Chondrocyte (in vitro differentiated cells): ENCODE measurements at places on chromosomes 2 and 18. TPM values are rescaled to one million over a fixed set of nuclear protein-coding genes. Genes with fewer than 3 reads are reported as not detected.

- no peak overlapping the region for H3K27ac ChIP-seq
- H3K4me3 ChIP-seq: no peak overlapping the region
- H3K27me3 ChIP-seq: no peaks in the 10 kb centered on the region
- DNase-seq: no peak
- H3K4me1 ChIP-seq: peaks cover 8% of the 10 kb centered on the region
Measured at GRCh38 chr2:147003081-147003480, 841.7 kb upstream of the ACVR2A start.

DNA sequence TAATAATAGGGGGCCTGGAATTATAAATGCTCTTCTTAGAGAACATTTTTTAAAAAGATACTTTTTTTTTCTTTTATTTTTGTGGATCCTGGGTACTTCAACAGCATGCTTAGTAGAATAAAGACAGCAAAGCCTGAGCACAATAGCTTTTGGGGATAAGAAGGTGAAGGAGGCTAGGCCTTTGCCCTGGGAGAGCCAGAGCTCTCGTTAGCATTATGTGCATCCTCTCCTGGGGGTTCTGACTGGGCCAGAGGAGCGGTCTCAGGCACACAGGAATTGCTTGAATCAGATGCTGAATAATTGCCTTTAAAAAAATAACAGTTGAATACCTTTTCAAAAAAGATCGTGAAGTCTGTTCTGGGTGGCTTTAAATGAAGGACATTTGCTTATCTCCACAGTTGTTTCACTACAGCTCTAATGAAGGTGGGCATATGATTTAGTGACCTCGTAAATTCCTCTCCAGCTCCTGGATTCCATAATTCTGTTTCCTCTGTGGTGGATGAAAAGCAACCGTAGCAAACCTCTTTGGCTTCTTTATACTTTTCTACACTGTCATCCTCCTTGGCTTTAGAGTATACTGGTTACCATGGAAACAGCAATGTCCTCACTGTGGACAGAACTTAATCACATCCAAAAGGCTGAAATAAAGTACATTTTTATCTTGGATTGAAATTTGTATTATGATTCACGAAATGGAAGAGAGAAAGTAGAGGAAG is 133.8 kb downstream of the MAIP1 start:
- H3K27ac ChIP-seq: no peak overlapping the region
- no peak for DNase-seq
- H3K4me1 ChIP-seq: peaks cover 5% of the 10 kb centered on the region
- no peaks in the 10 kb centered on the region for H3K27me3 ChIP-seq
- no peaks in the 10 kb centered on the region for H3K36me3 ChIP-seq

- peaks cover 2% of the 10 kb centered on the region for H3K36me3 ChIP-seq
- peaks cover 26% of the 10 kb centered on the region for H3K4me1 ChIP-seq
- no peak overlapping the region for H3K4me3 ChIP-seq
- DNase-seq: no peak
- H3K27me3 ChIP-seq: no peaks in the 10 kb centered on the region
Measured at GRCh38 chr2:121605820-121606733, 43.2 kb downstream of the CLASP1 start.

- H3K36me3 ChIP-seq: no peaks in the 10 kb centered on the region
- H3K4me1 ChIP-seq: peaks cover 5% of the 10 kb centered on the region
- no peak overlapping the region for H3K27ac ChIP-seq
- H3K4me3 ChIP-seq: no peak overlapping the region
- no peak for DNase-seq
Measured at GRCh38 chr18:34352385-34353163, 127.9 kb upstream of the NOL4 start.

DNA sequence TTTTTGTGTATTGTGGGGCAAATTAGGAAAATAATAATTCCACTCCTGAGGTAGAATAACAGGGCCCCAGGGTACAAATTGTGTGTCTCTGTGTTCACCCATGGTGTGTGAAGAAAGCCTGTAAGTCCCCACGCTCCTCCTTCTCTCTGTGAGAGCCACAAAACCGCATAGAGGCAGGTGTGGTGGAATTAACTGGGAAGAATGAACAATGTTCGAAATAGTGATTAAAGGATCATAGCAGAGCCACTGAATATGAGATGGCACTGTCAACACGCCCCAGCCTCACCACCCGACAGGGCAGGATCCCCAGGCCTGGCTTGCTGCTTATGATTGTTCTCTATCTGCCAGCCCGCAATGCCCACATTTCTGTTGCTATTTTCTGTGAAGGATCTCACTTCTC is 14.1 kb downstream of the IL1RN start:
- no peak overlapping the region for H3K27ac ChIP-seq
- peaks cover 16% of the 10 kb centered on the region for H3K27me3 ChIP-seq
- peaks cover 4% of the 10 kb centered on the region for H3K4me1 ChIP-seq
- H3K4me3 ChIP-seq: no peak overlapping the region
- DNase-seq: no peak
- H3K36me3 ChIP-seq: peaks cover 4% of the 10 kb centered on the region

DNA sequence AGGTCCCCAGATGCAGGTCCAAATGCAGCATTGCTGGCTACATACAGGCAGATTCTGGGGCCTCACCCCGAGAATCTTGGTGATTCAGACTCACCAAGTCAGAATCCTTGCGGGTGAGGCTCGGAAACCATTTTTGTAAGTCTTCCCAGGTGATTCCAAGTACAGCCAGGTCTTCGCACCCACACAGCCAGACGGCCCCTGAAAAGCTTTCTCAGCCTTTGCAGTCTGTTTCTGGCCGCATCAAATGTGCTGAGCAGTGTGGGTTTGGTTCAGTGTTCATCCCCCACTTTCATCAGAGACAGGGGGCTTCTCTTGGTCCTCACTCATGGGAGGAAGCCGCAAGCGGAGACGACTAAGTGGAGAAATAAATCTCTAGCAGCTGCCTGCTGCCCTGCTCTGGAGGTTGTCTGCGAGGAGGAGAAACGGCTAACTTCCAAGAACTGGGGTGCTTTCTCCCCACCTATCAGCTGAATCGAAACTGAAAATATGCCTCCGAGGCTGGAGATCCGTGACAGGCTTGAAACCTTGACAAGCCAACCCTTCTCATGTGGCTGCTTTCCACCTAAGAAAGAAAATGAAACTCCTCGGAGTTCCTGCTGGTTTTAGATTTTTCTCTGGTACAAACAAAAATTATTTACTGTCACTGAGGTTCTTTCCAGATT is 8.9 kb upstream of the TMEM185B start:
- peaks cover 23% of the 10 kb centered on the region for H3K27me3 ChIP-seq
- no peak for DNase-seq

Gene PIAS2
- 35.9 to 43.6 TPM (median 36.2 TPM) in 3 replicates for total RNA-seq

Gene CRACDL
- total RNA-seq: 17.0 to 50.4 TPM (median 19.9 TPM) in 3 replicates

Gene NYAP2
- 0.05 TPM in 1 of 3 replicates, not detected in the others for total RNA-seq

Gene MAPRE3
- 12.0 to 16.9 TPM (median 12.3 TPM) in 3 replicates for total RNA-seq

Gene FKBP1B
- 10.4 to 18.2 TPM (median 16.2 TPM) in 3 replicates for total RNA-seq
